NCI-H526 treated with DMSO at 0.1 percent for 48 hours (cell line): ENCODE measurements at places on chromosomes 3 and 15.
A peak's percentile ranks its signal among the peaks of the same experiment; 100 is the strongest.

DNA sequence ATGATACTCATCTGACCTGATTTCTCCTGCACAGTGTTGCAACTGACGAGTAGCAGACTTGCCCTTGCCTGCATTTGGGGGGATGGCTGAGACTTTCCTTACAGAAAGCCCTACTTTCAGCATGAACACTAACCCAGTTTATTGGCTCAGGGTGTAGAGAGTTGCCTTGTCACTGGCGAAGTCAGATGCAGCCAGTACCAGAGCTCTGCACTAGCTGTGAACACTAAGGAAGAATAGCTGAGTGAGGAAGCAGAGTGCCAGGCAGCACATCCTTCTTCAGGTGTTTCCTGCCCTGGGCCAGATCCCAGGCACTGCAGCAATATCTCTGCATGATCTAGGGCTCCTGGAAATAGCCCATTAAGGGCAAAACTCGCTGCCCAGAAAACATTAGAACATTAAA, 154.0 kb upstream of the SYNPR start:
- DNase-seq: no peak

DNA sequence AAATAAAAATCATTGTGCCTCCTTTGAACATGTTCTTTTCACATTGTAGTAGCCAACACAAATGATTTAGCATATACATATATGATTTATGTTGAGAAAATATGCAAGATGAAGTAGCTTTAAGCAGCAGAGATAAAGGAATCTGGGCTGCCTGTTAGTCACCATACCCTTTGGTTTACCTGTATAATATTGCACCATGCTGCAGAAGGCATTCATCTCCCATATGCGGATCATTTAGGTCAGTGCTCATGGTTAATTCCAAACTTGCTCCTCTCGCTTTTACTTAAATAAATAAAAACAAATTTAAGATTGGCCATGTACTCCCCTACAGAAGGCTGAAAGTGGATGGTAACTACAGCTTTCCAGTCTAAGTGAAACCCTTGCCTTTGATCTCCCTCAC, 86.7 kb upstream of the TBL1XR1 start:
- DNase-seq: no peak

DNA sequence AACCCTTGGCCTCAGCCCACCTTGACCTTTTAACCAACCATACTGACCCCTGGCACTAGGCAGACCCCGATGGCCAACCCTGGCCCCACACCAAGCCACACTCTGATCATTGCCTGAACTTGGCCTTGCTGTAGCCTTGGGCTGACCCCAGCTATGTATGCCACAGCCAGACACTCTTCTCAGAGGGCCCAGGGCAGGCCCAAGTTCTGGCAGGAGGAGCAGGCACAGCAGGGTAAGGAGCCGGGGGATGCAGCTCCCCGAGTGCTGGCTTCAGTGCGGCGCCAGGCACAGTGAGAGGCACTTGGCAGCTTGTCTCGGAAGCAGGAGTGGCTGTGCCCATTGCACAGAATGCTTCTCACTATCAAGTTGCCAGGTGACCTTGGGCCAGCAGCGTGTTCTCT, 22.3 kb downstream of the PRR20G start:
- DNase-seq: no peak

- DNase-seq: no peak
Measured at GRCh38 chr3:157179365-157179803, 19.4 kb upstream of the CCNL1 start.

DNA sequence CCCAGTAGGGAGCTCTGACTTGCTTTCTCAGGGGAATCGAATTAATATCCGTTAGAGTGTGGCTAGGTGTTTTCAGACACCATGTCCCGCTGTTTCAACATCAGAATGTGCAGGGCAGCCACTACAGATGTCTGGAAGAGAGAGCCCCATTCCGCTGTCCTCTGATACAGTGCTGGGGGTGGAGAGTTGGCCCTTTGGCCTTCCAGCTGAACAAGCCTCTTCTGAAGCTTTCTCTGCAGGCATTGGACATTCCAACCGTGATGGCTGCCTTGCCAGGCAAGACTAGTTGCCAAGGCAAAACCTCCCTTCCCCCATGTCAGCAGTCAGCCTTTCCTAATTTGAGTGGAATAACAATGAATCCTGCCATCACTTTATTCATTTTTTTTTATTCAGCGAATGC, 1.5 kb downstream of the FAH start:
- DNase-seq: no peak

- DNase-seq: no peak
Measured at GRCh38 chr15:45869034-45869668, 234.3 kb downstream of the SQOR start.

DNA sequence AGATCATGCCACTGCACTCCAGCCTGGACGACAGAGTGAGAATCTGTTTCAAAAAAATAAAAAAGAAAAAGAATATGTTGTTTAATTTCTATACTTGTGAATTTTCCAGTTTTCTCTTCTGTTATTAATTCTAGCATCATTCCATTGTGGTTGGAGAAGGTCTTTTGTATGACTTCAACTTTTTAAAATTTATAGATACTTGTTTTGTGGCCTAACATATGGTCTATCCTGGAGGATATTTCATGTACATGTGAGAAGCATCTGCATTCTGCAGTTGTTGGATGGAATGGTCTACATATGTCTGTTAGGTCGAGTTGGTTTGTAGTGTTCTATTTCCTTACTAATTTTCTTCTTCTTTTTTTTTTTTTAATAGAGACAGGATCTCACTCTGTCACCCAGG, 35.6 kb downstream of the MAP1A start:
- DNase-seq: no peak

- DNase-seq: no peak
Measured at GRCh38 chr15:78614021-78614420, 6.8 kb downstream of the CHRNA3 start.

GRCh38 chr15:78159395-78159794, 10.2 kb downstream of the IDH3A start:
- no peak for DNase-seq

GRCh38 chr3:67006460-67006859, 8.4 kb downstream of the KBTBD8 start:
- no peak for DNase-seq

GRCh38 chr3:63955830-63956545, 43.8 kb upstream of the SCAANT1 start:
- no peak for DNase-seq

DNA sequence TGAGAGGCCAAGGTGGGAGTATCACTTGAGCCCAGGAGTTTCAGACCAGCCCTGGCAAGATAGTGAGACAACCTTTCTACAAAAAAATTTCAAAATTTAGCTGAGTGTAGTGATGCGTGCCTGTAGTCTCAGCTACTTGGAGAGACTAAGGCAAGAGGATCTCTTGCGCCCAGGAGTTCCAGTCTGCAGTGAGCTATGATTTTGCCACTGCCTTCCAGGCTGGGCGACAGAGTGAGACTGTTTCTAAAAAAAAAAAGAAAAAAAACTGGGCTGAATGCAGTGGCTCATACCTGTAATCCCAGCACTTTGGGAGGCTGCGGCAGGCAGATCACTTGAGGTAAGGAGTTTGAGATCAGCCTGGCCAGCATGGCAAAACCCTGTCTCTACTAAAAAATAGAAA, 14.0 kb upstream of the PIK3CB start:
- DNase-seq: no peak

- DNase-seq: peak; percentile 77
Measured at GRCh38 chr3:161104561-161105551, at the start of gene B3GALNT1. Gene B3GALNT1 (minus strand): TSS chr3:161105349. CDS start chr3:161086754, 18,595 bp downstream.

- DNase-seq: no peak
Measured at GRCh38 chr15:68330901-68331300, 53.4 kb downstream of the FEM1B start.

GRCh38 chr3:43399034-43399433, 112.7 kb downstream of the SNRK start:
- DNase-seq: no peak

- peak; percentile 29 for DNase-seq
Measured at GRCh38 chr3:148790851-148791735, 36.5 kb upstream of the CPB1 start.

GRCh38 chr3:106337116-106337515, 468.3 kb upstream of the CBLB start:
- no peak for DNase-seq

DNA sequence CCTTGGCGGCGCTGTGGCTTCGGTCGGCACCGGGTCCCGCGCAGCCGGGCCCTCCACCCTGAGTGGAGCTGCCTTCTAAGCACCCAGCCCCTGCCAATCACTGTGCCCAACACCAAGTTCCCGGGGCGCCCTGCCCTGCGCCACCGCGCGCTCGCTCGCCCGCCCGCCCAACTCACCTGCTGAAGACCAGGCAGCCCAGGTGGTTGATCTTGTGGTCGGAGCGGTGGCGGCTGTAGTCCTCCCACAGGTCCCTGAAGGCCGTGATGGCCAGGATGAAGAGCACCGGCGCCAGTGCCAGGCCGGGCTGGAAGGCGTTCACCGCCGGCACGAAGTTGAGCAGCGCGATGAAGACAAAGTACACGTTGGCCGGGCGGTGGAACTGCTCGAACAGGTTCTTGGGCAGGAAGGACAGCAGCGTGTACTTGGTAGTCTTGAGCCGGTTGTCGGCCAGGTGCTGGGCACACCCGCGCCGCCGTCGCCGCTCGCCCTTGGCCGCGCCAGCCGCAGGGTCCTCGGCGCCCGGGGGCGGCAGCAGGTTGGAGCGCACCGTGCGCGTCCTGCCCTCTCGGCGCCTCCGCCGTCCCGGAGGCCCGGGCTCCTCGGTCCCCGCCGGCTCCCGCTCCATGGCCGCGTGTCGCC, 536 bp downstream of the ATP10A start:
- DNase-seq: no peak

DNA sequence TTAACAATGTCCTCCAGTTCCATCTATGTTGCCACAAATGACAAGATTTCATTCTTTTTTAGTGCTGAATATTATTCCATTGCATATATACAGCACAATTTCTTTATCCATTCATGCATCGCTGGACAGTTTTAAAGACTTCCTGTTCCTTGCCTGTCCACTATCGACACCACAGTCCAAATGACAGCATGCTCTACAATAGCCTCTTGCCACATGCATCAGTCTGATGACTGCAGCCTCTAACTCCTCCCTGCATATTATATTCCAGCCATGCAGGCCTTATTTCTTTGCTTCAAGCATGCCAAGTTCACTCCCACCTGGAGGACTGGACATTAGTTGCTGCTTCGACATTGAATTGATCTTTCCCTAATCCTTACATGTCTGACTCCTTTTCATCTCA, 306.2 kb downstream of the FOXP1 start:
- no peak for DNase-seq

GRCh38 chr3:114660808-114661207, 367.0 kb downstream of the TIGIT start:
- no peak for DNase-seq

- DNase-seq: no peak
Measured at GRCh38 chr3:8650583-8651416, 6.2 kb upstream of the SSUH2 start.

- DNase-seq: no peak
Measured at GRCh38 chr3:159938714-159939113, 49.9 kb upstream of the IL12A start.

GRCh38 chr3:84547971-84548970, 410.5 kb upstream of the CADM2 start:
- DNase-seq: peak; percentile 1

GRCh38 chr3:4983739-4984510, 4.7 kb downstream of the BHLHE40 start:
- no peak for DNase-seq

GRCh38 chr15:88225461-88225860, 31.1 kb downstream of the NTRK3 start:
- DNase-seq: no peak
